ENCODE measurements at places on chromosomes 6 and 20.

GRCh38 chr20:57435498-57436222 is 44.5 kb downstream of the RBM38 start:
- DNase-seq = peak; percentile 96

DNA sequence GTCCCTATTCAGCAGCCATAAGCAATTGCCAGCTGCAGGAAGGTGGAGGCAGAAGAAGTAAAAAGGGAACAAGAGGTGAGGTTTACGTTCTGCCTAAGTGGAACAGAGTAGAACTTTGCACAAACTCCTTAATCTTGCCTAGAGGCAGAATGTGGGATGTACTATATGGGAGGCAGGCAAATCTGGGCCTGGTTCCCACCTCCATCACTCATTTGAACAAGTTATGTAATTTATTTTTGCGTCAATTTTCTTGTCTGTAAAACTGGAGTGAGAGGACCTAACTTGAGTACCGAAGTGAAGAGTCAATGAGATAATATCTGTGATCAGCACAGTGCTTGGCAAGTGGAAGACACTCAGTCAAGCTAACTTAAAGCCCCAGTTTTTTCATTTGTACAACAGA is 2.0 kb upstream of the TPBG start:
- no peak for DNase-seq

GRCh38 chr20:38190936-38191371 is 25.9 kb upstream of the TGM2 start:
- DNase-seq = peak; percentile 71

GRCh38 chr6:5531161-5531560 is 269.8 kb downstream of the FARS2 start:
- DNase-seq = no peak

GRCh38 chr20:41697861-41698559 is 79.8 kb upstream of the CHD6 start:
- DNase-seq = no peak

DNA sequence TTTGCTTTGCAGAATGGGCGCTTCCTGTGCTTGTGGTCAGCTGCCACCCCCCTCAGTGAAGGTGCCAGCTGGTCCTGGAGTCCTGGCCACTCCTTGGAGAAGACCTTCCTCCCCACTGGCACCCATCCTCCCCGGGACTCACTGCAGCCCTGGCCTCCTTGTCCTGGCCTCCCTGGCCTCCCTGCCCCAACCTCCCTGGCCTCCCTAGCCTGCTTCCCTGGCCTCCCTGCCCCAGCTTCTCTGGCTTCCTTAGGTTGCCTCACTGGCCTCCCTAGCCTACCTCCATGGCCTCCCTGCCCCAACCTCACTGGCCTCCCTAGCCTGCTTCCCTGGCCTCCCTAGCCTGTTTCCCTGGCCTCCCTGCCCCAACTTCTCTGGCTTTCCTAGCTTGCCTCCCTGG is 297.8 kb downstream of the CDH4 start:
- no peak for DNase-seq

GRCh38 chr20:50569864-50570836 is 60.0 kb downstream of the PTPN1 start:
- peak; percentile 74 for DNase-seq

GRCh38 chr6:112330071-112330878 is 16.9 kb upstream of the RFPL4B start:
- peak; percentile 62 for DNase-seq

DNA sequence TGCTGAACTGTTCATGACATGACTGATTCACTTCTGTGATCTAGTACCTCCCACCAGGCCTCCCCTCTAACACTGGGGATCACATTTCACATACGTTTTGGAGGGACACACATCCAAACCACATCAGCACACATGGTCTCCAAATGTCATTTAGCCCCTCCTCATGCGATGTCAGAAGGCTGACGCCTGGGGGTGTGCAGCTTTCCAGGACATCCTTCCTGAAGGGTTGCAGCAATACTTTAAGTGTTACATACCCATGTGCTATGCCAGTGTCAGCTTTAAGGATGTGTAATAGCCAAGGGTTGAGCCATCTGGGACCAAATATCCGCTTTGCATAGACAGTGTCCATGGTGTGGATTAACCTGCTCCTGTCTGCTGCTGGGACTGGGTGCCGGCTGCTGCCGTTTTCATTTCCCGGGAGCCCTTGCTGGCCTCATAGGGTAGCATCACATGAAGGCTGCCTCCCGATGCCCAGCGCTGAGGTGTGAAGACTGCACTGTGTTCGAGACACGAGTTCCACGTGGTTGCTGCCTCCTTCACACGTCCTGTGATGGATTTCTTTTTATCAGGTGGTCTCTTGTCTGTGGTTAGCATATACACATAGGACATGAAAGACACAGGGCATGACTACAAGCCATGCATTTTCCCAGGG is 219.0 kb downstream of the THBS2 start:
- DNase-seq = no peak

DNA sequence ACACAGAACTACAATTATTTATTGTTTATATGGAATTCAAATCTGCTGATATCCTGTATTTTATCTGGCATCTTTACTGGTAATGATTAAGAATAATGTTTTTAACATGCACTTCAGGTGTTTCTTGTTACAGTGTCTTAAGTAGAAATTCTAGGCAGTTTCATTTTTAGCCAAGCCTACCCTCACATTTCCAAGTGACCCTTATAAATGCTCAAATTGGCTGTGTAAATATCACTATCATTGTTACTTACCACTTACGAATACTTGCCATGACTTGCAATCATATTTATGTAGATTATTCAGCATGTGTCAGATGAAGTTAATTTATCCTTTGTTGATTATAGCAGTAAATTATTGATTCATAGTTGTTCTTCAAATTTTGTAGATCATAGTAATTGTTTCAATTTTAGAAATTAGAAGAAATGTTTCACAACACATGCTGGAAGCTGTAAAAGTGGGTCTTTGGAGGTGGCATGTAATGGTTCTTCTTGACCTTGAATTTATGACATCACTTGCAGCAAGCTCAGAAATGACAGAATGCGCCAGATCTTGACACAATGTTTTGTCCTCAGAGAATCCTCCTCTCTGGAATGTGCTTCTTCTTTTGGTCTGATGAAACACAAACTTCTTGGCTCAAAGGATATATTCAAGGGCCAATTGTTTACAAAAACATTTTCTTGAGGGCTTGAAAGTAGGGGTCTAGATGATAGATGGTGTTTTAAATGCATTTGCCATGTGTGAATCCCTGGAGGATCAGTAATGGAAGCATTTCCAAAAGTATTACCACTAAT is 471.8 kb downstream of the COL12A1 start:
- no peak for DNase-seq

DNA sequence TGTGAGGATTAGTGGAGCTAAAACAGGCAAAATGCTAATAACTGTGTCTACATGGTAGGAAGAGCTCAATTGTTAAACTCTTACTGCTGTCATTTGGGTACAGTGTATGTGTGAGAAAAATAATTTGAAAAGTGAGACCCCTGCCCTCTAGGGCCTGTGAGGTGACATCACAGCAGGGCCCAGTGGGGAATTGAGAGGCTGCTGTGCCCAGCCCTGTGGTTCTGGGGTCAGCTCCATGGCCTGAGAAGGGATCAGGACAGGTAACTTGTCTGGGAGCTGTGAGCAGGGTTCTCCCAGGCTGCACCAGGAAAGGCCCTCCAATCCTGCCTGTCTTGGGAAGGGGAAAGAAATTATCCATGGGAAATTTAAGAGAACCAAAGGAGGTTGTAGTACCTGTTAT is 1.3 kb downstream of the SIRPB1 start:
- DNase-seq = no peak

GRCh38 chr6:138291036-138291848 is 73.0 kb upstream of the PBOV1 start:
- no peak for DNase-seq

- DNase-seq = peak; percentile 59
Measured at GRCh38 chr20:57628047-57628961, 8.1 kb upstream of the ZBP1 start.

- peak; percentile 95 for DNase-seq
Measured at GRCh38 chr20:63973636-63974401, 4.1 kb upstream of the ZNF512B start.

DNA sequence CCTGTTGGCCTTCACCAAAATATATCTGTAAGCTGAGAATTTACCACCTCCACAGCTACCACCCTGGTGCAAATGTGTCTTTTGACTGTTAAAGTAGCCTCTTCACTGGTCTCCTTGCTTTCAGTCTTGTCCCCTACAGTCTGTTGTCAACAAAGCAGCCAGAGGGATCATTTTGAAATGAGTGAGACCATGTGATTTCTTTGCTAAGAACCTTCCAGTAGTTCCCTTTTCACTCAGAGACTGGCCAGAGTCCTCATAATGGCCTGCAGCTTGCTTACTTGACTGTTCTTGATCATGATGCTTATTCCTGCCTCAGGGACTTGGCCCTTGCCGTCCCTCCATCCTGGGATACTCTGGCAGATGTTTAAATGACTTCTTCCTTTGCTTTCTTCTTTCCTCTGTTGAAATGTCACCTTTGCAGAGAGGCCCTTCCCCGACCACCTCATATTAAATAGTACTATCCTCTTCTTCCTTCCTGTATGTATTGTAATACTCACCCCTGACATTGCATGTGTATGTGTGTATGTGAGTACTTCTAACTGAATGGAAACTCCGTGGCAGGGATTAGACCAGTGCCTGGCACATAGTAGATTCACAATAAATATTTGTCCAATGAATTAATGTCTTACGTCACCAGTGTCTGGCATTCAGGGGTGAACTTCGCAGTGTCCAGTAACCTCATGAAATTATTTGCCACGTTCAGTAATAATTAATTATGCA is 5.0 kb downstream of the MANBAL start:
- DNase-seq = no peak

DNA sequence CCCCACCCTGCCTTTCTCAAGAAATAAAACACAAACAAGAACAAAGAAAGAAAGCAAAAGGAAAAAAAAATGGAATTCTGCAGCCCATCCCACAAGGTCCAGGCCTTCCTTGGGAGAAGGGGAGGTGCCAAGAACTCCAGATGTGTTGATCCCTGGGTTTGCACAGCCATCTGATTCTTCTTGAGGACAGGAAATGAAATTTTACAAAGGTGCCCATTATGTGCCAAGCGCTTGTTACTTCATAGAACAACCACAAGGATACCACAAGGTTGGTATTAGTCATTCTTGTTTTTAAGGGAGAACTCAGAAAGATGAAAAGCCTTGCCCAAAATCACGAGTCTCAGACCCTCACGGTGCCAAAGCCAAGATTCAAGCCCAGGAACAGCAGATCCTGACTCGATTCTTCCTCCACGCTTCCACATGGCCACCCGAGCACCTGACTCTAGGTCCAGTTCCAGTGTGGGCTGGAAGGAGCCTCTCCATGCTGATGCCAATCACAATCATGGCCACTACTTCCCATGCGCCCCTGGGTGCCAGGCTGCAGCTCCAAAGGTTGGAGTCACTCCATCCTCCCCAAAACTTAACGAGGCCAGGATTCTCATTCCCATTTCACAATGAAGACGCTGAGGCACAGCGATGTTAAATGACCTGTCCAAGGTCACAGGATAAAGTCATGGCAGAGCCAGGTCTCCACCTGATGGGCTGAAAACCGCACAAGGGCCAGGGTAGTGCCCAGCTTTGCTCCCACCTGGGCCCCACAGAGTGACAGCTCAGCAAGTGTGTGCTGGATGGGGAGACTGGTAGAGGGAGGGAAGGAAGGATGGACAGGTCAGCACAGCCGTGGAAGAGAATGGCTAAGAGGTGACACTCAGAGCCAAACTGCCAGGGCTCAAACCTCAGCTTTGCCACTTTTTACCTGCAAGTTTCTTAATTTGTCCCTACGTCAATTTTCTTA is 66.7 kb upstream of the TOP1 start:
- DNase-seq = peak; percentile 79

DNA sequence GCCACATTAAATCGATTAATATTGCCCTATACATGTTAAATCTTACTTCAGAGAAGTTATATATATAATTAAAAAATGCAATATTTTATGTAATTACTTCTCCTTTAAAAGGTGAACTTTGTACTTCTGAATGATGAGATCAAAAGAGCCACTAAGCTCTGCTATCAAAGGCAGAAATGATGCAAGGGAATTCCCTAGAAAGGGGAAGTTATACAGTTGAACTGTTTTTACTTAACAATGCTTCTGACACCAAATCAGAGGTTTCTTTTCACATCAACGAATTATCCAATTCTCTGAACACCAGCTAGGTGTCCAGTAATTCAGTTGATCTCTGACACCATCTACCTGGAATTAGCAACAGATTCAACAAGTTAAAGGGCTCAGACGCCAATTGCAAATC is 319.9 kb upstream of the TSHZ2 start:
- DNase-seq = no peak

DNA sequence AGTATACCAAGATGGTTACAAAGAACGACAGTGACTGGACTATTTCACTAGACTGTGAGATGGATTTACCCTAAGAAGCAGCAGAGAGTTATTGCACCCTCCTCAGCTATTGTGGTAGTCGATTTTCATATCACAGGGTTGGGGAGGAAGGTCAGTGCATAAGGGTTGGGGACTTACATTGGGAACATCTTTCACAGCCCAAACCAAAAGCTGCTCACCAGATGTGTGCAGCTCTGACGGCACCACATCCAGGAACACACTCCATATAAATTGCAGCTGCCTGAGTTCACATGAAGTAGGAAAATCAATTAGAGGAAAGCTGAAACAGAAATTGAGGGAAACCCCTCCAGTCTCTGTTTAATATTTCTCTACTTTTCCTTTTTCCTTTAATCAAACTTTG is 470.5 kb upstream of the NRSN1 start:
- DNase-seq = no peak

GRCh38 chr6:14717307-14717706 is 528.6 kb upstream of the JARID2 start:
- no peak for DNase-seq

- DNase-seq = no peak
Measured at GRCh38 chr6:626236-626635, 30.7 kb downstream of the HUS1B start.

GRCh38 chr6:16301511-16301910 is 63.1 kb downstream of the GMPR start:
- no peak for DNase-seq

DNA sequence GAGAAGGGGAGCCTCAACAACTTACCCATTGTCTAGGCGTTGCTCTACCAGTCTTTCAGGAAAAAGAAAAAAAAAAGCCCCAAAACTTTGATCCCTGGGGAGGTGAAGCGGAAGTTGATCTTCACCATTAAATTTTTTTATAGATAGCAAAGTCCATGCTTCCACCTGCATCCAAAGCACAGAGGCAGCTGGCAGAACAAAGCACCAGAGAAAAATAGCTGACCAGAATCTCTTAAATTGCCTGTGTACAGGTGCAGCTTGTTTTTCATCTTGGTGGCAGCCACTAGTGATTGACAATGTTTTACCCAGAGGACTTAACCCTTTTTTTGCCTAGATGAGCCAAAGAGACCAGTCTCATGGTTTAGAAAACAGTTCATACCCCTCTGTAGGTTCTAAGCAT is 86.0 kb downstream of the MYB start:
- DNase-seq = no peak

GRCh38 chr6:95084867-95085266 is 492.5 kb upstream of the MANEA start:
- no peak for DNase-seq

- DNase-seq = no peak
Measured at GRCh38 chr20:12394786-12395185, 477.1 kb downstream of the BTBD3 start.

Data from RWPE2 (cell line).